Naive thymus-derived CD8-positive, alpha-beta T cell (primary cell): ENCODE measurements at places on chromosomes 16 and 17. TPM values are rescaled to one million over a fixed set of nuclear protein-coding genes. Genes with fewer than 3 reads are reported as not detected.

SOX15 gene
- total RNA-seq: 0.55 TPM

RASD1 gene
- total RNA-seq: 2.8 TPM

TPSB2 gene
- not detected for total RNA-seq

KCNJ2 gene
- total RNA-seq: not detected

NPIPB13 gene
- 30.8 TPM for total RNA-seq

ELMO3 gene
- 5.6 TPM for total RNA-seq

SSTR5 gene
- not detected for total RNA-seq

DPEP3 gene
- total RNA-seq: 3.1 TPM

ZG16 gene
- not detected for total RNA-seq

CHD3 gene
- 281 TPM for total RNA-seq

DNA sequence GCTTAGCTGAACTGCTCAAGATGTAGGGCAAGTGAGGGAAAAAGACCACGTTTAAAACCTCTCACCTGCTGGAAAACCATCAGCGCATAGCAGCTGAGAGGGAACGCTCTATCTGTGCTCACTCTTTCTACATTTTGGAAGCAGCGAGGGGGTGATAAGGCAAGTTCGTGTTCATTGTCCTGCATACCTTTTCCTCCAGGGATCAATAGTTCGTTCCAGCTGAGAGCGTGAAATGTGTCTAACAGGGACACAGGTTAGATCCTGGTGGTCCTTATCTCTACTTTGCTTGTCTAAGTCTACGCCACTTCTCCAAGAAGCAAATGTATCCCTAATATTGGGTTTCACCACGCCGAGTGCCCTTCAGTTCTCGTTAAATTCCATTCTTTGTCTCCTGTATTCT lies 183.5 kb upstream of the ZFHX3 start:
- no peak for DNase-seq

DNA sequence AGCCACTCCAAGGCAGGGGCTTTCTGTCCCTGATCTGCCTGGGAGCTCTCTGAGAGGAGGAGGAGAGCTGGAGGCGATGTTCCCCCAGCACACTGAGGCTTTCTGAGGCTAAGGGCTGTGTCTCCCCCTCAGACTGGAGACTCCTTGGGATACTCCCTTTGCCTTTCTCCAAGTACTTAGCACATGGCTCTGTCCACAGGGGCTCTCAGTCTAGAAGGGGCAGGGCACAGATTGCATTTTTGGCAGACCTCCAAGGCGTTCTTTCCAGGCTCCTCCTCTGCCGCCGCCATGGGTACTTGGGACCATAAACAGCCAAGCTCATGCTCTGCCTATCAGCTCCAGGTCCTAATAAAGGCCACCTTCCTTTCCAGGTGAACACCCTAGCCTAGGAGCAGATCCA lies 1.8 kb upstream of the GIP start:
- DNase-seq: no peak

DNA sequence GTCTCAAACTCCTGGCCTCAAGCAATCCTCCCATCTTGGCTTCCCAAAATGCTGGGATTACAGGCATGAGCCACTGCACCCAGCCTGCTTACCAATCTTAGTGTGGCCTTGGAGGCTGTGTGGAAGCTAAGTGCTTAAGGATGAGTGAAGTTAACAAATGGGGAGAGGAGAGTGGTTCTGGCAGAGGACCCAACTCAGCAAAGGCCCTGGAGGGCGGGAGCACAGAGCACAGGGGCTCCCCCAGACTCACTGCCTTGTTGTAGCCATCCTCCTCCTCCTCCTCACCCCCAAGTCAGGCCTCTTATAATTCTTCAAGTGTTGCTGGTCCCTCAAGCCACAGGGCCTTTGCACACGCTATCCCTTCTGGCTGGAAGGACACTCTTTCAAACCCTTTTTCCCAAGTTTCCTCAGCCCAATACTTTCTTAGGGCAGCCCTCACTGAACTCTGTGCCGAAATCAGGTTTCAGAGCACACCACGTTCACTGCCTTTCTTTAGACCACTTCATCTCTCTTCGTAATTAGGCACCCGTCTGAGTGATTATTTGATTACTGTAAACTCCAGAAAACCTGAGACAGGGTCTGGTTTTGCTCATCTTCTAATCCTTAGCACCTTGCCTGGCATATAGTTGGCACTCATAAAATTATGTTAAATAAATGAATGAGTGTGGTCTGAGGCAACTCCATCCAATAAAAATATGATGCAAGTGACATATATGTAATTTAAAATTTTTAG lies 23.4 kb downstream of the NGFR start:
- no peak for DNase-seq

GRCh38 chr17:27595208-27595607 lies 35.8 kb upstream of the LGALS9 start:
- DNase-seq: no peak

- peak; percentile 85 for DNase-seq
Observed at GRCh38 chr17:60142872-60143499, 6.8 kb upstream of the CA4 start.

- no peak for DNase-seq
Observed at GRCh38 chr17:36153895-36154610, 22.4 kb downstream of the TBC1D3B start.

DNA sequence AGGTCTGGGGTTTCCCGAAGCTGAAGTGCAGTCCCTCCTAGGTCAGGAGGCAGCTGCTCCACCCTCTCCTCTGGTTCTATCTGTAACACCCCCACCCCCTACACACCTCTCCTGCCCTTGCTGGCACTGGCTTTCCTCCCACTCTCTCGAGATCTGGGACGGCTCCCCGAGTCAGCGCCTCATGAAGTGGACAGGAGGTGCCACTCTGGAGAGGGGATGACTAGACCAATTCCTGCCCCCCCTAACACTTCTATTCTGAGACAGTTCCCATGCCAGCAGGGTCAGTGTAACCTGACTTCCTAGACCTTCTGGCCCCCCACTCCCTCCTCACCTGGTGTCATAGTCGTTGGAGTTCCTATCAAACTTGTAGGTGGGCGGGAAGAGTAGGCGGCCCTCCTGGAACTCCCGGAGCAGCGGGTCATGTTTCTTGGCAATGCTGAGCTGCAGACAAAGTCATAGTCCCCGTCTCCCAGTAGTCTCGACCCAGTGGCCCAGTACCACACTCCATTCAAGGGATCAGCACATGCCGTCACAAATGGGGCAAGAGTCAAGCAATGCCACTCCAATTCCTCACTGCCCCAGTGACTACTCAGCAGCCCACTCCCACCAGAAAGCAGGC lies 9.7 kb downstream of the INPP5K start:
- DNase-seq: no peak

DNA sequence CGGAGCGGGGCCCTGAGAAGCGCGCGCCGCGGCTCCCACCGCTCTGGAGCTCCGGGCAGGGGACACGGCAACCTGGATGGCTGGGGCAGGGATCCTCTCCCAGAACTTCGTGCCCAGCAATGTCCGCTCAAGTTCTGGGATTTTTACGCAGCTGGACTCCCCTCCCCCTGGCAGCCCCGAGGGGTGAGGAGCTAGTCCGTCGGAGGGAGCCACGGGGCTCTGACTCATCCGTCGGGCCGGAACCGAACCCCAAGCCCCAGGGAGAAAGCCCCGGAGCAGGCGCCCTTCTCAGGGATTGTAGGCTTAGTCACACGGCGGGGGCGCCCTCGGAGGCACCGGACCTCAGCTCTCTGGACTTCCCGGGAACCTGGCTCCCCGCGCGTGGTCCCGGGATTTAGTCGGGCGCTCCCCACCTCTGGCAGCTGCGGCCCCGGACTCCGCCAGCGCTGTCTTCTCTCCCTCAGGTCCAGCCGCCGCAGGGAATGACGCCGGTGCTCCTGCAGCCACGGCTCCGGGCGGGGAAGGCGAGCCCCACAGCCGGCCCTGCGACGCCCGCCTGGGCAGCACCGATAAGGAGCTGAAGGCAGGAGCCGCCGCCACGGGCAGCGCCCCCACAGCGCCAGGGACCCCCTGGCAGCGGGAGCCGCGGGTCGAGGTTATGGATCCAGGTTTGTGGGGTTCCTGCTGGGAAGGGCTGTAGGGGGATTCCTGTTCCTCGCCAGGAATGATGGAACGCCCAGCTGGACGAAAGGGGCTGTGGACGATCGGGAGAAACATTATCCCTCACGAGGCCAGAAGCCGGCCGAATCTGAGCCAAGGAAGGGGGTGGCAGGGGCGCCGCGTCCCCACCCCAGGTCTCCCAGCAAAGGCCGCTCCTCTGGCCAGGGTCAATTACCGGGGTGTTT lies 830 bp downstream of the SPHK1 start:
- DNase-seq: peak; percentile 29

- DNase-seq: no peak
Observed at GRCh38 chr17:76161619-76162266, 20.7 kb upstream of the FOXJ1 start.

GRCh38 chr16:84552135-84552534 lies 47.7 kb upstream of the MEAK7 start:
- no peak for DNase-seq

GRCh38 chr17:72143245-72143644 lies 22.4 kb downstream of the SOX9 start:
- DNase-seq: no peak

DNA sequence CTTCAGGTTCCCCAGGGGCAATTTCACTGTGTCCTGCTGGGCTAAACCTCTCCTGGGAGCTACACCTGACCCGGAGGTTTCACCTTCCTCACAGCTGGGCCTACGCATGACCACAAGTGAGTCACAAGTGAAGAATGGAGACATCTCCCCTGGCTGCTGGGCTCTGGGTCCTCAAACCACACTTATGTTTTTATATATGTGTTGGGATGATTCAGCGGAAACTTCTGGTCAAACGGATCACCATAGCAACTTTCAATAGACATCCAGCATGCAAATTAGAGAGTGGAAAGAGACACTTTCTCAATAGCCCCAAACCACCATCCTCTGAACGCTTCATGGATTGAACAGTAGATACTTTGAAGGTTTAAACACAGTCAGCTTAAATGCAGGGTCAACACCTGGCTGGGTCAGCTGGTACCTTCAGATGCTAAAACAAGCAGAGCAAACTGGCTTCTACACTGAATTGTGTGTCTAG lies 28.0 kb upstream of the MAF start:
- no peak for DNase-seq

DNA sequence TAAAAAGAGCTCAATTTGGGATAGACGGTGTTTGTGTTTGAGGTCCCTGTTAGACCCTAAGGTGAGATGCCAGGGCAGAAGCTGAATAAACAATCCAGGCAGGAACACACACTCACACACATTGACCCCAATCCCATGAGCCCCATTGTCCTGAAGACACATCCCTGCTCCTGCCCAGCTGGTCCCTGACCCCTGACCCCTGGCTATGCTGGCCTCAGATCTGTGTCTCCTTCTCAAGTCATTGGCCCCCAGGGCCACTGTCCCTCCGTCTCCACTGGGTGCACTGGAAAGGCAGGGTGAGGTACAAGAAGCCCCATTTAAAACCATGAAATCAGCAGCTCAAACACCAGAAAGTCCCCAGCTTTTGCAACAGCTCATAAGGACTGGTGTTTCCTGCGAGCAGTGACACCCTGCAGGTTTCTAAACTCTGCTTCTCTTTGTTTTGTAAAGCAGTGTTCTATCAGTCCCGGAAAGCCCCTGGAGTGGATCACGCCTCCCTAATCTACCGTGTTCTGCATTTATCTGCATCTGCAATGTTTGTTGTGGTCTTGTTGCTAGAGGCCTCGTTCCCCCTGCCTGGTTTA lies 18.0 kb upstream of the ASGR2 start:
- DNase-seq: peak; percentile 35

DNA sequence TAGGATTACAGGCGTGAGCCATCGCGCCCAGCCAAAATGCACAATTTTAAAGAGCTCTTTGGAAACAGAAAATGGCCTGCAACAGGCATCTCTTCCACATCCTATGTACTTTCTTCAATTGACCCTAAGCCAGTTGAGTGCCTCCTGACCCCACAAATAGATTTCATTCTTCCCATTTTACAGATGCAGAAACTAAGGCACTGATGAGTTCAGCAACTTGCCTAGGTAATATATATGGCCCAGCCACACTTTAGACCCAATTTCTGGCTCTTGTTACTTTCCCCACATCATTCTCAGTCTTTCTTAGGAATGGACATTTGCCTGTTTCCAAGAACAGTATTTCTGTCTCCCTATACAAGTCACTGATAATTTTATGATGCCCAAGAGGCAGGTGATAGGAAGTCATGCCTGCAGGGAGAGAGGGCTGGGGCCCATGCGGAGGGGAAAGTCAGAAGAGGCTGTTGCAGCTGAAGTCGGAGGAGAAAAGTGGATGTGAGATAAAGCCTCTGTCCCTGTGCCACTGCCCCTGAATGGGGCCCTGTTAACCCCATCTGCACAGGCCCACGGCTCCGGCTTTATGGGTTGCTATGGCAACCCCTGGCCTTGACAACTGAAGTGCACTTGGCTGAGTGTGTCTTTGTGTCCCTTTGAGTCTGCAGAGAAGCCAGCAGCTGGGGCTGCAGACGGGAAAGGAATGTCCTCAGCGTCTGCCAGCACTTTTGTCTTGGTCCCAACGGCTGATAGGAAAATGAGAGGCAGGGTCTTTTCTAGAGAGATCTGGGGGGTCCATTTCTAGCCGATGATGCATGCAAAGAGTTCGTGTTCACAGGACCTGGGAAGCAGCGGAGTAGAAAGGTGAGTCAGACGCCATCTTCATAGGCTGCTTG lies 45.9 kb downstream of the ABAT start:
- DNase-seq: no peak
